ENCODE measurements at places on chromosomes 5 and 9. TPM values are rescaled to one million over a fixed set of nuclear protein-coding genes. Genes with fewer than 3 reads are reported as not detected.

Gene MAT2B
- total RNA-seq, result 87.0 TPM

- ATAC-seq, result peak; percentile 98
These were observed at the start of gene TAF7 for GRCh38 chr5:141320225-141321169. Gene TAF7, minus strand, starts transcription at chr5:141320784. Its CDS starts 740 bp downstream, at chr5:141320044.

DNA sequence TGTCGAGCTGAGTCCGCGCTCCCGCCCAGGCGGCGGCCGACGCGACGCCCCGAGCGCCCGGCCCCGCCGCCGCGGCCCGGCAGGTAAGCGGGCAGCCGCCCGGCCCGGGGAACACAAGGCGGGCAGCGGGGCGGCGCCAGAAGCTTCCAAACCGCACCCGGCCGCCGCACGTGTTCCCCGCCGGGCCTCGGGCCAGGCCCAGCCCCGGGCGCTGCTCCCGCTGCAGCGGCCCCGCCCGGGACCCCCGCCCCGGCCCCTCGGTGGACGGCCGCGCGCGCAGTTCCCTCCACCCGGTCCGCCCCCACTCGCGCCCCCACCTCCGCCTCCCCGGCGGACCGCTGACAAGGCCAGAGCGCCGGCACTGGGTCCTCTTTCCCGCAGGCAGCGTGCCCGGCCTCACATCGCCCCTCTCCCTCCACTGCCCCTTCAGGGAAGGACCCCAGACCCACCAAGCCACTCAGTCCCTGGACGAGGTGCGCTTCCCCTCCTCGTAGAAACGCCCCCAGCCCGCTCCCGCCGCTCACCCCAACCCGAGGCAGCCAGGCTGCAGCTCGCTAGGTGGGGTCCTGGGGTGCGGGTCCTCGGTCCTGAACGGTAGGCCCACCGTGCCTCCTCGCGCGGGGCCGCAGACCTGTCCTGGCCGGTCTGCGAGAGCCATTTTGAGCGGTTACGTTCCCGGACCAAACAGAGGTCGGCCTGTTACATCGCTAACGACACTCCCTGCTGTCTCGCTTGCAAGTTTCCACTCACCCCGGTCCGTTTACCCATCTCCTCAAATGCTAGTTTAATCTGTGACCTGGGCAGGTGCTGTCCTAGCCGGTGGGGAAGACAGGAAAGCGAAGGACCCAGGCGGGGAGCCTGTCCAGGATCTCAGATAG is 475 bp downstream of the WDR5 start:
- peak; percentile 31 for ATAC-seq

- no peak for ATAC-seq
These were observed 1.7 kb downstream of the TPM2 start for GRCh38 chr9:35687972-35688557.

- ATAC-seq, result no peak
These were observed 347.4 kb upstream of the NUDT12 start for GRCh38 chr5:103910011-103910410.

GRCh38 chr5:54895816-54896341 is 89.5 kb downstream of the ESM1 start:
- peak; percentile 88 for ATAC-seq

Gene FABP6
- 1.6 TPM for total RNA-seq

Gene PTGES
- total RNA-seq, result 1.6 TPM

GRCh38 chr5:8316608-8317280 is 447.8 kb downstream of the MTRR start:
- no peak for ATAC-seq

Gene TNFSF8
- not detected for total RNA-seq

Gene CDC20B
- 2.2 TPM for total RNA-seq

GRCh38 chr5:139855946-139856540 is 60.4 kb downstream of the PSD2 start:
- no peak for ATAC-seq

DNA sequence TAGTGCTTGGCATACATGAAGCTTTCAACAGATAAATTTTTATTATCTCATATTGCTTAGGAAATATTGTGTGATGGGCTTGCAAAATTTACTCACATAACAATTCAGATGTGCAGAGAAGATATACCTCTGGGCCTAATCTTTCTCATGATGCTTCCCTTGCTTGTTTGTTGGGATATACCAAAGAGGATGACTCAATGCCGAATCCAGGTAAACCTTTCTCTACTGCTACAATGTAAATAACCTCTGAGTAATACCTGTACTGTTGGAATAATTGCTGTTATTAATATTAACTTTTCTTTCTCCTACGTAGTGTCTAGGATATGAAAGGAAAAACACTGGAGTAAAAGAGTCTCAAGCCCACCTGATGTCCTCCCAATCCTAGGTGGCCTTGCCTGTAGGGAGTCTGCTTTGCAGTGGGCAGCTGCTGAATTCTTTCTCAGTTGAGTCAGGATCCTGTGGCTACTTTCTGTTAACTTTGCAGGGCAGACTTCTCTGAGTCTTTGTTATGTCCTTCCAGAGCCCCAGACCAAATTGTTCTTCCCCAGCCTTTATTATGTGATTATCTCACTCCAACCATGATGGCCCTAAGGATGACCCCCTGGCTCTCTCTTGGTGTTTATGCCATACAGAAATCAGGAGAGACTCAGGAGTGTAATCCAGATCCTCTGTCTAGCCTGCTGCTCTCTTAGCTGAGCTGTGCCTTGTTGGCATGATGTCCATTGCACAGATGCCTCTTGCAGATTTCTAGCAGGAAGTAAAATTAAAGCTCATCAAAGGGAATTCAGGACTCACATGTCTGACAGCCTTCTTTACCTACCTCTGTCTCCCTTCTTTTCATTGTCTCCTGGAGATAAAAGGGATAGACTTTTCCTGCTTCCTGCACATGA is 208.1 kb downstream of the SNX18 start:
- no peak for ATAC-seq

Gene GLIPR2
- total RNA-seq, result 1.4 TPM

DNA sequence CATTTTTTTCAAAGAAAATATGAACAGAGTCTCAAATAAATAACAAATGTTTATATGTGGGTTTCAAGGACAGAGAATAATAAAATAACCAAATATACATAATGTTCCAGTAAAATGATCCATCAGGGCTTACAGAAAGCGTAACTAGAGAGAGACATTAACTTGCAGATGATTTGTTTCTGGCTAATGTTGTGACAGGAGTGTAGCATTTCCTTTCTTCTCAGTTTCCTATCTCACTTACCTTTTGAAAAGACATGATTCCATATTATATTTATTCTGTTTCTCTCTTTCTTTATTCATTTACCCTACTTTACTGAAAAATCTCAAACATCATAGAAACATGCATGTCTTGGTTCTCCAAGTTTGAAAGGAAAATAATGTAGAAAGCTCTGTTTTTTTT is 451.3 kb upstream of the CDH9 start:
- no peak for ATAC-seq

GRCh38 chr5:113984928-113985327 is 376.9 kb upstream of the KCNN2 start:
- ATAC-seq, result no peak

Gene PHF24
- total RNA-seq, result 21.3 TPM

DNA sequence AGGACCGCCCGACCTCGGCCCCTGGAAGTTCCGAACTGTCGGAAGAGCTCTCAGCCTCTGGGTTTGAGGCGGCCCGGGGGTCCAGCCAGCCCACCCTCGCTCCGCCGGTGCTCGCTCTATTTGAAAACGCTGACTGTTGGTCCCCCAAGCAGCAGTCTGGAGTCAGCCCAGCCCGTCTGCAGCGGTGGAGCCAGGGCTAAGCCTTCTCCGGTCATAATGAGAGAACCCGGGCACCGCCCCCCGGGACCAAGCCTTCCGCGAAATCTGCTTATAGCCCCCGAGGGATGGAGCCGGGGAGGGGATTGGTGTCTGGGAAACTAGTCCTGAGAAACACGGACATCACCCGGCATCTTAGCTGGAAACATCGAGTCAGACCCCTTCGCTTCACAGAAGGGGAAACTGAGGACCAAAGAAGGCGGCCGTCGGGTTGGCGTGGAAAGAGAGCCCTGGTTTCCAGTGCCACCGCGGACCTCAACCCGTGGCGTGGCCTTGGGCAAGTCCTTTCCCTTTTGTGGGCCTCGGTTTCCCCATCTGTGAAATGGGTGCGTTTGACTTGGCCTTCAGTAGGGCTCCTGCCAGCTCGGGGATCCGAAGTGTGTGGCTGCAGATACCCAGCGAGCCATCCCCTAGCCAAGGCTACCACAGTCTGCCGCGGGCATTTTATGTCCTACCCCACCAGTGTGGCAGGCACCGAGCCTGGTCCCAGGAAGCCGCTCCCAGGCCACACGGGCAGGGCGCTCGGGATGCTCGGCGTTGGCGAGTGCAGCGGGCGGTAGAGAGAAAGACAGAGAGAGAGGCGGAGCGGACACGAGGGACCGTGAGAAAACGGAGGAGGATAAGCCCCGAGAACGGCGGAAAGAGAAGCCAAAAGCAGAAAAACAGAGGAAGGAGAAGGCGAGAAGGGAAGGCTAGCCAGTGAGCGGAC is 857 bp downstream of the ADAM19 start:
- ATAC-seq, result no peak

DNA sequence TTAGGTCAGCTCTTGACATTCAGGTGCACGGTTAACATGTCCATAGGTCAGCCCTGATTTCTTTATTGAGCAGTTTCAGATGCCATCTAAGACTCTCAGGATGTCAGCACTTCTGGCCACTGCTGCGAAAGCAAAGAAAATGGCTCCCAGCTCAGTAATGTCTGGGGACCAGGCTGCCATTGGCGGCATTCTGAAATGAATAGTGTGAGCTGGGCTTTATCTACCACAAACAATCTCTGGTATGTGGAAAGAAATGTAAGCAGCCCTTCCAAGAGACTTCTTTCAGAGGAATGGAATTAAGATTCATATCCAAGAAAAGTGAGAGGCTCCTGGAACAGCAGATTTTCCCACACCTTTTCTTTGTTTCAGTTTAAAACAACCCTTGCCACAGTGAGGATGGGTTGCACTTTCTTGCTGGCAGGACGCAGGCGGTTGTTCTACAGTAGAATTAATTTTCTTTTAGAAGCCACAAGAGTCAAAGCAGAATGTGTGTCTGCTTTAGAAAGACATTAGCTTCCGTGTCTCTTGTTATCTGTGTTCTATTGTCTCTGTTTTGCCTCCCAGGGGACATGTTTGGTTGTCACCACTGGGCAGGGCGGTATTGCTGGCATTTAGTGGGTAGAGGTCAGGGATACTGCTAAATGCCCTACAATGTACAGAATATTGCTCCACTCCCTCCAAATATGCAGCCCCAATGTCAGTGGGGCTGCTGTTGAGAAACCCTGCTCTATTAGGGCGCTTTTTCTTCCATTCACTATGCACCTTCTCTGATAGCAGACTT is 149.9 kb upstream of the ANKH start:
- peak; percentile 52 for ATAC-seq
